ENCODE measurements at places on chromosomes 2 and 18. TPM values are rescaled to one million over a fixed set of nuclear protein-coding genes. Genes with fewer than 3 reads are reported as not detected.

DNA sequence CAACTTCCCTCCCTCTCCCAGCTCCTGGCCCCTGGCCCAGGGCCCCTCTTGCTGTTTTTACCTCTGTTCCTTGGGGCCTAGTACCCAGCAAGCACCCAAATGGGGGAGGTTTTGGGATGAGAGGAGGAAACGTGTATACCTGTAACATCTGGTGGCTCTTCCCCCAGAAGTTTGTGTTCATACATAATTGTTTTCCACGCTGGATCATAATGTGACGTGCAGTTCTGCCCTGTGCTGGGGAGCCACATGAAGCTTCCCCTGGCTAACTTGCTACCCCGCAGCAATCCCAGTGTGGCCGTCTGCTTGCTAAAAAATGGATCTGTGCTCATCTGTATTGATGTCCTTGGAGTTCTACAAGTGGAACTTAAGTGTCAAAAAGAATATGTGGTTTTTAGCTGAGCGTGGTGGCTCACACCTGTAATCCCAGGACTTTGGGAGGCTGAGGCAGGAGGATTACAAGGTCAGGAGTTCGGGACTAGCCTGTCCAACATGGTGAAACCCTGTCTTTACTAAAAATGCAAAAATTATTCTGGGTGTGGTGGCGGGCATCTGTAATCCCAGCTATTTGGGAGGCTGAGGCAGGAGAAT, 36.5 kb downstream of the ANO7 start:
- DNase-seq: no peak

Gene ST8SIA5
- not detected for total RNA-seq

GRCh38 chr2:70871398-70872211, 36.0 kb upstream of the CD207 start:
- peak; percentile 67 for DNase-seq

- no peak for DNase-seq
These were observed 1202.8 kb upstream of the ACVR2A start for GRCh38 chr2:146642066-146642465.

Gene OTOF
- not detected for total RNA-seq

DNA sequence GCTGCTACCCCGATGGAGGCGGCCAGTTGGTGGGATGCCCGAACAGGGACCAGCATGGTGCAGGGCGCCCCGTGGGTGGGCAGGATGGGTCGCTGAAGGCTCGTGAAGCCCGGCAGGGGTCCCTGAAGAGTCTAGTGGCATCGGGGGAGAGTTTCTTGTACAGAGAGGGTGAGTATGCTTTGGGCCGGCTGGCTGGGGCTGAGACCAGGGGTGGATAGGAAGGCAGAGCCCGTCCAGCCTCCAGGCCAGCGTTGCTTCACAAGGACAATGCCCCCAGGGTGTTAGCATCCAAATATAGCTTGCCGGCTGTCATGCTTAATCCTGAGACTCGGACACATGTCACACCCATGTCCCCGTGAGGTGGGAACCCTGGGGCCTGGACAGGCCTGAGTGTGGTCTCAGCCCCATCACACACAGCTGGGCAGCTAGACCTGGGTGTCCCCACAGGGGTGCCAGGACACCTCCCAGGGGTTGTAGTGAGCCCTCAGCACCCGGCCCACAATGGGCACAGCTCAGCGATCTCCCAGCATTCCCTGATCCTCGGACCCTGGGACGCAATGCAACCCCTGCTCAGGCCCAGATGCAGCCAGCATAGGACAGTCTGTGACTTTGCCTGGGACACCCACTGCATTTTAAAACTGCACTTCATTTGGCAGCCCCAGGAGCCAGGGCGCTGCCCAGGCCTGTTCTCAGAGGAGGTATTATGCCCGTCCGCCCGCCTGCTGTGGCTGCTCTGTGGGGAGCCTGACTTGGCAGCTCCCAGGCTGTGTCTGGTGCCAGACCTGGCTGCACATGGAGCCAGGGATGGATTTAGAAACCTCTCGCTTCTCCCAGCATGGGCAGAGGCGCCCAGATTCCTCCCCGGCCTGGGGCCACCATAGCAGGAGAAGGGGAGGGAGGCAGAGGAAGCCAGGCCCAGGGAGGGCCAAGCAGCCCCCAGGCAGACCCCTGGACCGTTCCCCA, 36.4 kb downstream of the RAMP1 start:
- DNase-seq: no peak

DNA sequence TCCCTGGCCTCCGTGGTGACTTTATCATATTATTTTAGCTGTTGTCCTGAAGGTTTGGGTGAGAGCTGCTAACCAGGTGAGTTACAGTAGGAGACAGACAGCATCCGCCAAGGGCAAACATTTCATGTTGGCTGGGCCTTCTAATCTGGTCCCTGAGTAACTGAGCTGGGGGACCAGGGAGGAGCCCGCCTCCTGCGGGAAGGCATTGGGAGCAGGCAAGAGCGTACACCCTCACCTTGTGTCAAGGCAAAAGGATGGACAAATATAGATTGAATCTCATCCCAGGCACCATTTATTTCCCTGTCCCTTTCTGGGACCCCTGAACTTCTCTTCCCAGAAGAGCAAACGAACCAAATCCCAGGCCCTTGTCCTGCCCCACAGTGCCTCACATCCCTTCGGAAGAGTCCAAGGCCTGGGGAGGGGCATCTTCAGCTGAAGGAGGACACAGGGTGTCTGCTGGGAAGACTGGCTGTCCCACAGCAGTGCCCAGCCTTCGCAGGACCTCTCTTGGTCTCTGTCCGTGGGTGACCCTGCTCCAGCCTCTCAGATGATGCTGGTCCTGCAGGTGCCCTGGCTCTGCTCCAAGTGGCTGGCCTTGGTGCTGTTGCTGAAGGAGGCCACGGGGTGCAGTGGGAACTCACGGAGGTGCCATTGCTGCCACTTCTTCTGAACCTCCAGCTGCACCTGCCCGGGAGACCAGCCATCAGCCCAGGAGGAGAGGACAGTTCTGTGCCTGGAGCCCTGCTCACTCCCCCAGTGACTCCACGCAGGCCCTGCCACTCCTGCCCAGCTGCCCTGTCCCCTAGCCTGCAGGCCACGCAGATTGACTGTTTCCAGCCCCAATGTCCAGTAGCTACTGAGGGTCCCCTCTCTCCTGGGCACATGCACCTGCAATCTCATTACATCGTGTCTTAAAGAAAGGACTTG, 8.2 kb downstream of the TMEM37 start:
- no peak for DNase-seq

DNA sequence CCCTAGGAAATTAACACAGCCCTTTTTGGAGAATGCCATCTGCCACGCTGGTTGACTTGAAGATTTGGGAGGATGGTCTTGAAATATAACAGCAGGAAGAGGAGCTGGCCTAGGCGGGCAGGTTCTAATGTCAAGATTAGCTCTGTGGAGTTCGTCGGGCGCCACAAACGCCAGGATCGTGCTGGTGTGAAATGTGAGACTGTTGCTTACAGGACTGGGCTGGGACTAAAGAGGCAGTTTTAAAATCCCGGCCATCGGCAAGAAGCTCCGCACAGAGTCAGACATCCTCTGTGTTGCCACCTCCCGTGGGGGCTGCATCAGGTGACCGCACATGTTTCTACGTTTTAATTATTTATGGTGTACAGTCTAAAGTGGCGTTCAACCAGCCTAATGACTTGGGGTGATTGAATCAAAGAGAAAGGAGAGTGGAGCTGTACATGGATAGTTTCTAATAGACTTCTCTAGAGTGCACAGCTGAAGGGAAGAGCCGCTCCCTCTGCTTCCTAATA, 99.4 kb upstream of the BCL11A start:
- no peak for DNase-seq

DNA sequence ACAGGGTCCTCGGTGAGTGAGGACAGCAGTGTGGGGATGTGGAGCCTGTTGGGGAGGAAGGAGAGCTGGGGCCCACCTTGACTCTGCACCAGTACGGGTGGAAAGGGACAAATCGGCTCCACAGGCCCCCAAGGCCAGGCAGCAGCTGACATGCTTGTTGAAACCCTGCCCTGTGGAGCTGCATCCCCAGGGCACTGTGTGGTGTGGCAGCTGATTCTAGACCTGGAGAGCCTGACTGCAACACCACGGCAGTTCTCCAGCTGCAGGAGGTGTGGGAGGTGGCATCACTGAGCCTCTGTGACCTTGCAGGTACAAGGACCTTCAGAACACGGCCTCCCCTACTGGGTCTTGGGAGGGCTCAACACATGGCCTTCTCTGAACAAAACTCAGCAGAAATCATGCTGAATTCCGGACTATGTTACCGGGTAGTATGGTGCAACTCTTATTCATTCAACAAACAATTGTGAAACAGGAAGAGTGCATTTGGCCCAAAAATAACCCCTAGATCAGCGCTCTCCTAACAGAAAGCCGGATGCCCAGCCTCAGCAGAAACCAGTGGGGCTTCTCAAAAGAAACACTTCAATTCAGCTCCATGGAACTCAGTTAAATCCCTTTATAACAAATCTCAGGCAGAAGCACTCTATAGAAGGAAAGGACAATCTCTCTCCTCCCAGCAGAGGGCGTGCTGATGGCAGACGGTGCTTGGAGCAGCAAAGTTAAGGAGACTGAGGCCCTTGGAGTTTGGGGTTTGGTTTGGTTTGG, 104.4 kb upstream of the SALL3 start:
- peak; percentile 12 for DNase-seq

Gene IL1R2
- 0.57 TPM for total RNA-seq

DNA sequence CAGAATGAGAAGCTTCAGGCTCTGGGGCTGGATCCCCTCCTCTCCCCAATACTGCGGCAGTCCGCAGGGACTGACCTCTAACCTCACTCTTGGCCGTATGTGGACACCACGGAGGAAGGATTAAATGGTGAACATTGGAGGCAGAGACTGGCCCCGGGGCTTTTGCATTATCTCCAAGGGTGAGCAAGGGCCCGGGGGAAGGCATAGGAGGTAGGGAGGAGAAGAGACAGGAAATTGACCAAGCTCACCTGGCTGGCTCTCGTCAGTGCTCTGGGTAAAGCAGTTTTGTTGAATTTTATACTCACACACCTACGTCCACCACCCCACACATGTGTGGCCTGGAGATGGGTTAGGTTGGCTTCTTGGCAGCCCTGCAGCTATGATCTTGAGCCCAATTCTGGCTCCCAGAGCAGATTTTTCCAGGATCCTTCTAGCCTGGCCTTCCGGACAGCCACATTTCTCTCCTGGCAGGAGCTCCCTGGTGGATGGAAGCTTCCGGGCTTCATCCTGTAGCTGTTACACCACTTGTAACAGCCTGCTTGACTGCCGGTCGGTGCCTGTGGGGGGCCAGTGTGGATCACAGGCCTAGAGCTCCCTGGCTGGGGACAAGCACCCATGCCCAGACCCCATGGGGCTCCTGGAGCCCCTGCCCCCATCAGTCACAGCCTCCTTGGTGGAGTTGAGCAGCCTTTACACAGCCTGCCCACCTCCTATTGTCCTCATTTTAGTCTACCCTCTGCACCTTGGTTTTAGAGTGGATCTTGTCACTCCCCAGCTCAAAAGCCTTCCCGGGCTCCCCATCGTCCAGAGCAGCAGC, 7.6 kb downstream of the ITM2C start:
- no peak for DNase-seq

- no peak for DNase-seq
These were observed 166.5 kb downstream of the RTP5 start for GRCh38 chr2:242035858-242036652.

Gene CRYBA2
- total RNA-seq: not detected

Gene WDR33
- total RNA-seq: 20.1 TPM

GRCh38 chr2:226934546-226935201, 98.8 kb downstream of the RHBDD1 start:
- DNase-seq: no peak

Gene ODC1
- total RNA-seq: 582 TPM

Gene NGEF
- total RNA-seq: 2.7 TPM

DNA sequence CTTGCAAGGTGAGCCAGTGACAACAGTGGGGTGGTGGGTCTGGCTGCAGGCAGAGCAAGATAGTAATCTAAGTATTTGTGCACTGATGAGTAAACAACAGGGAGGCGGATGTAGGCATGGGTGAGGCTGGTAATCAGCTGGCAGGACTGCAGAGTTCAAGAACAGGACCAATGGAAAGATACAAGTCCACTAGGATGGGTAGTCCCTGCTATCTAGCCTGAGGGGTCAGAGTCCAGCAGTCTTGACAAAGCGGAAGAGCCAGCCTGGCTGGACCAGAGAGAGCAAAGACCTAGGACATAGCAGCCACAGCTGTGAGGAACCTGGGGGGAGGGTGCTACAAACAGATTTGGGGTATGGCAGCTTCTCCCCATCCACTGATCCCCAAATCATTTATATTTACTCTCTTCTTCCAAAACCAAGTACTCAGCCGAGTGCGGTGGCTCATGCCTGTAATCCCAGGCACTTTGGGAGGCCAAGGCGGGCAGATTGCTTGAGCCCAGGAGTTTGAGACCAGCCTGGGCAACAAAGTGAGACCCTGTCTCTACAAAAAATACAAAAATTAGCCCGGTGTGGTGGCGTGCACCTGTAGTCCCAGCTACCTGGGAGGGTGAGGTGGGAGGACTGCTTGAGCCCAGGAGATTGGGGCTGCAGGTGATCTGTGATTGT, 25.9 kb downstream of the VIL1 start:
- no peak for DNase-seq

Gene CEBPZ
- total RNA-seq: 68.5 TPM

DNA sequence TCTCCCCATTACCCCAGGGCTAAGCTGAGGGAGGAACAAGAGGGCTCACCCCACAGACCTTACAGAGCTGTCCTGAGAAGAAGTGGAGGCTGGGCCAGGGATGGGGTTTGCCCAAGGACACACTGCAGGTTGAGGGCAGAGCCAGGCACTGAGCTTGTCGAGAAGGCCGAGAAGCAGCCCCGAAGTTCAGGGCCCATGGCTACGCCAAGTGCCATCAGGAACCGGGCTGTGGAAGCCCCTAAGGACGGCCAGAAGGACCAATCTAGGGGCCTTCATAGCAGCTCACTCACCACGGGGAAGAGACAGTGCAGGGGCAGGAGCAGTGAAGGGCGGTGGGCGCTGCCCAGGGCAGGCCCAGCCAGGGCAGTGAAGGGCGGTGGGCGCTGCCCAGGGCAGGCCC, 18.6 kb upstream of the AGXT start:
- no peak for DNase-seq

- DNase-seq: no peak
These were observed 10.2 kb downstream of the AFTPH start for GRCh38 chr2:64534363-64534762.
